ENCODE measurements at places on chromosomes 6 and 20.

DNA sequence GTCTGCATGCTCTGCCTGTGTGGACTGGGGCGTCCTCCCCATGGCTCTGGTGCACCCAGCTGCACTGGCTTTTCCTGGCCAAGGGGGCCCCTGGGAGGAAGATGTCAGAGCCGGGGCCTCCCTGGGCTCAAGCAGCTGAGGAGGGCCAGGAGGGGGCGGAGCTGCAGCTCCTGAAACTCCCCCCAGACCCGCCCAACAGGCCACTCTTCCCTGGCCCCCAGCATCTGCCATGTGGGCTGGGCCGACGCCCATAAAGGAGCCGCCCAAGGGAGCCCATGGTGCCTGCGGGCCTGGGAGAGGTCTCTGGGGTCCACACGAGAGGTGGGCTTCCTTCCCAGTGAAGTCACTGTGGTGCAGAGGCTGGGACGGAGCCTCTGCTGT lies 4.0 kb downstream of the RBBP8NL start:
- DNase-seq = no peak

DNA sequence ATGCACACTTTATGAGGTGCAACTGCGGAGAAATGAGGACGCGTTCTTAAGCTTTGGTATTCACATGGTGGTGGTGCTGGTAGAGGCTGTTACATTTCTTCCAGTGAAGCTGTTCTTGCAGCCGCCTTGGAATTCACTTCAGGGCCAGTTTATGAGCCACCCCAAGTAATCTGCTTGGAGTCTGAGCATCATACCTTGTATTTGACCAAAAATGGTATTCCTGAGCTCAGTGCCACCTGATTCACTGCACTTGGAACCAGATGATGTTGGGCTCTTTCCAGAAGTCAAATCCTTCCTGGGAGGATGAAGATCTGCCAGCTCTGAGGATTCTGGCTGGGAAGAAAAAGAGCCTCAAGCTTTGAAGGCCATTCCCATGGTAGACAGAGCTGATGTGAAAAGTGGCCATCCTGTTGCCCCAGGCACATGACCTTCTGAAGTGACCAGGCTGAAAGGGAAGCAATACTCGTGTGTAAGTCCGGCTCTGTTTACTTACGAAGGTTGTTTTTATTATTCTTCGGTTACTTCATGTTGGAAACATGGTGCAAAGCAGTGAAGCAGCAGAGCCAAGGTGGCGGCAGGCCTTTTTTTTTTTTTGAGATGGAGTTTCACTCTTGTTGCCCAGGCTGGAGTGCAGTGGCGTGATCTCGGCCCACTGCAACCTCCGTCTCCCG lies 7.7 kb downstream of the MANBAL start:
- DNase-seq = peak; percentile 91

- DNase-seq = no peak
Measured at GRCh38 chr6:137044366-137045221, at the start of gene IL20RA. Gene IL20RA, minus strand, starts transcription at chr6:137044965. Its CDS starts 237 bp downstream, at chr6:137044728.

GRCh38 chr6:34792605-34793500 lies 970 bp downstream of the BLTP3A start:
- peak; percentile 62 for DNase-seq

DNA sequence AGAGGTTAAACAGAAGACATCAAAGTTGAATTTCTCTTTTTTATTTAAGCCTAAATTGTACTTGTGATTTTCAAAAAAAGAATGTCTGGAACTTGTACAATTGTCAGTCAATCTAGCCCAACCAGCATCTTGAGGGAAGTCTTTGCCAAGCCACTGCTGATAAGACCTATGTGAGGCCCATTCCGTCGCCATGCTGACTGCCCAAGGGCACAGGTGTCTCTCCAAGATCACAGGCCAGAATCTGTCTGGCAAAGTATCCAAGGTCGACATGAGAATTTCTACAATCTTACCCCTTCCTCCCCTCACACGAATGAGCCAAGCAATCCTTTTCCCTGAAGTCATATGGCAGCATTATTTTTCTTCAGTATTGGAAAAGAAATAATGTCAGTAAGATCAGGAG lies 614.5 kb downstream of the CBLN4 start:
- no peak for DNase-seq

GRCh38 chr20:46755483-46756413 lies 46.3 kb downstream of the SLC2A10 start:
- DNase-seq = no peak

DNA sequence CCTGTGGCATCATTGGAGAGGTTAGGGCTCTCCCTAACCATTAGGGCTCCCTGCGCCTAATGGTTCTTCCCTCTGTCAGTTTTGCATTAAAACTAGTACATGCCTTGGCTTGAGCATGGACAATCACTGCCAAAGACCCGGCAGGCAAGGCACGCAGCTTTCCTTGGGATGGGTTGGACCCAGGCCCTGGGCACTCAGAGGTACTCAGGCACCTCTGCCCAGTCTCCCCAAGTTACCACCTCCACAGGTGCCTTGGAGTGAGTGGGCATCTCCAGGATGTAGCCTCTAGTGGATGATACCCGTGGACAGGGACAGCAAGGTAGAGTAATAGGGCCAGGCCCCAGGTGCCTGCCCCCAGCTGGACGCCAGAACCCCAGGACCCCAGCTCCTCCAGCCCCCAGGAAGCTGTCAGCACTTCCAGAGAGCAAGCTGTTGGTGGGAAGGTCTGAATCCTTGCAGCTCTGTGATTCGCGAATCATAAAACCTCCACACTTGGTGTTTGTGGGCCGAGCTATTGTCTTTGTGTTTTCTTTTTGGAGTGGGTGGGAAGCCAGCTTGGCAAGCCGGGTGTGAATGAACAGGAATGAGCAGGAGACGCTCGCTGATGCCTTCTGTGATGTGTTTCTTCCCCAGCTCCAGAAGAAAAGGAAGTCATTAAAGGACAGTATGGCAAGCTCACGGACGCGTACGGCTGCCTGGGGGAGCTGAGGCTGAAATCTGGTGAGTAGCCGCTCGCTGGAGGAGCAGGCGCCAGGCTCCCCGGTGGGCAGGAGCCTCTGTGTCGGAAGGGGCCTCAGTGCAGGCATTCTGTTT lies 35.1 kb downstream of the SYNJ2 start:
- DNase-seq = peak; percentile 31

DNA sequence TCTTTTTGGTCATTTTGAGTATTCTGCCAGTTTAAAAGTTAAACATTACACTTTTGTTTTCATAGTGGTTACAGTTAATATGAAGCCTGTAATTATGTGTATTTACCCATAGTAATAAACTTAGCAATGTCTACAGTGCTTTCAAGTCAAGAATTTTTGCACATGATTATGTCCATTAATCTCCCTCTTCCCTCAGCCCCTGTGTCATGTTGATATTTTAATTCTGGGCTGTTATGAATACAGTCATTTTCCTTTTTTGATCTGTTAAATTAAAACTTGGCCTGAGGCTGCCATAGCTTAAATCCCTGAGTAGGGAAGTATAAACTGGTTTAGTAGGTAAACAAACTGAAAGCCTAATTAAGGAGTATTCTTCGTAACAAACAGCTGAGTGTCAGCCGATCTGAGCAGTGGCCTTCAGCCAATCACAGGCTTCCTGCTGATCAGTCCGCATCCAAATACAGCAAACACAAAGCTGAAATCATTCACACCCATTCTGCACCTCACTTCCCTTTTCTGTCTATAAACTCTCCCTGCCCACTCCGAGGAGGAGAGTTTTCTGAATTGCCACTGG lies 9.5 kb upstream of the SFT2D1 start:
- DNase-seq = no peak

- DNase-seq = no peak
Measured at GRCh38 chr6:44685213-44685612, 297.7 kb downstream of the CDC5L start.

GRCh38 chr20:54290636-54291035 lies 82.7 kb downstream of the PFDN4 start:
- DNase-seq = no peak

DNA sequence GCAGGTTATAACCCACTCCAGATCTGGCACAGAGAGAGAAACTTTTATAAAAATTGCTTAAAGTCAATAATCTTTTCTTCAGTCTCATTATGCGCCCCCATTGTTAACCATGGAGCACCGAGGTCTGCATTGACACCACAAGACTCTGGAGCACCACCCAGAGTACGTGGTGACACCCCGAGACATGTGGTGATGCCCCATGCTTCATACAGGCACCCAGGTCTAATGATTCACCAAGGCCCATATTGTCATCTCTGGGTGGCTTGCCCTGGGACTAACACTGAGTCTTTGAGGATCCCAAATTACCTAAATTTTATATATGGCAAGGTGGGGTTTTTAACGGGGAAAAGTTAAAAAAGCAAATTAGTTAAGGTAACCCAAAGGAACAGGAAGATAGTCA lies 31.1 kb downstream of the CD109 start:
- no peak for DNase-seq

DNA sequence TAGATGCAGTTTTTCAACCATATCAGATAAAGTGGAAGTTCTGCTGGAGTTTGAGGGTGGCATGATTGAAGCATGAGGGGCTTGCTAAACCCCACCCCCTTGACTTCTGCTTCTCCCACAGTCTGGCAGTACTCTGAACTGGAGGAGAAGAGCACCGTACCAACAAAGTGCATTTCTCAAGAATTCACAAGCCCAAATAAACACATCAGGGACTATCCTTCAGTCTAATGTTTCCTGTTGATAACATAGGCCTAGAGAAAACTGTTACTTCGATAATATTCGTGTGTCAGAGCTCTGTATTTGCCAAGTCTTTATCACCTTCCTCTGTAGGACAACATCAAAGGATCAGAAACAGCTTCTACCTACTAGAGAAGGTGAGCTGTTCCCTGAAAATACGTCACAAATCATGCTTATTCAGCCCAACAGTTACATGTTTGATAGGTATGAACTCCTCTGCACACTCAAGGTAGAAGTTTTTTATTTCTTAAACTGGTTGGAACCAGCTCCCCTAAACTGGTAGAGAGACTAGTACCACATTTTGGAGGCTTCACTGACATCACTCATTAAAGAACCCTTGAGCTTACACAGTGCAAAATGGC lies 153.2 kb upstream of the PRND start:
- DNase-seq = no peak

- DNase-seq = no peak
Measured at GRCh38 chr6:22042706-22043105, 254.1 kb downstream of the PRL start.

- DNase-seq = peak; percentile 54
Measured at GRCh38 chr20:17655286-17655651, 26.8 kb downstream of the RRBP1 start.

- peak; percentile 3 for DNase-seq
Measured at GRCh38 chr6:40806256-40806864, 219.2 kb upstream of the LRFN2 start.

- DNase-seq = no peak
Measured at GRCh38 chr6:77133031-77133430, 330.3 kb downstream of the HTR1B start.

DNA sequence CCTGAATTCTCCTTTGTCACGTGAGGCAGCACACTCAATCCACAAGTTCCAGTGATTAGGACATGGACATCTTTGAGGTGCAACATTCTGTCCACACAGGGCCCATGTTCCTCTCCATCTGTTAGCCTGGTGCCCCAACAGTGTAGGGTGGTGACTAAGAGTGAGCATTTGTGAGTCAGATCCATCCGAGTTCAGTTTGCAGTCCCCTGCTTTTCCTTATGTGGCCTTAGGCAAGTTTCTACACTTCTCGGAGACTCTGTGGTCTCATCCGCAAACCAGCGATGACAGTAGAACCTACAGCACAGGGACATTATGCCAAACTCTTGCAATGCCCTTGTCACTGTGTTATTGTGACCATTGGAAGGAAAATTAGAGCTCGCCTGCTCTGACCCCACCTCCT lies 178.7 kb upstream of the CDH4 start:
- no peak for DNase-seq

- DNase-seq = no peak
Measured at GRCh38 chr20:62991863-62992262, 14.9 kb downstream of the BHLHE23 start.

DNA sequence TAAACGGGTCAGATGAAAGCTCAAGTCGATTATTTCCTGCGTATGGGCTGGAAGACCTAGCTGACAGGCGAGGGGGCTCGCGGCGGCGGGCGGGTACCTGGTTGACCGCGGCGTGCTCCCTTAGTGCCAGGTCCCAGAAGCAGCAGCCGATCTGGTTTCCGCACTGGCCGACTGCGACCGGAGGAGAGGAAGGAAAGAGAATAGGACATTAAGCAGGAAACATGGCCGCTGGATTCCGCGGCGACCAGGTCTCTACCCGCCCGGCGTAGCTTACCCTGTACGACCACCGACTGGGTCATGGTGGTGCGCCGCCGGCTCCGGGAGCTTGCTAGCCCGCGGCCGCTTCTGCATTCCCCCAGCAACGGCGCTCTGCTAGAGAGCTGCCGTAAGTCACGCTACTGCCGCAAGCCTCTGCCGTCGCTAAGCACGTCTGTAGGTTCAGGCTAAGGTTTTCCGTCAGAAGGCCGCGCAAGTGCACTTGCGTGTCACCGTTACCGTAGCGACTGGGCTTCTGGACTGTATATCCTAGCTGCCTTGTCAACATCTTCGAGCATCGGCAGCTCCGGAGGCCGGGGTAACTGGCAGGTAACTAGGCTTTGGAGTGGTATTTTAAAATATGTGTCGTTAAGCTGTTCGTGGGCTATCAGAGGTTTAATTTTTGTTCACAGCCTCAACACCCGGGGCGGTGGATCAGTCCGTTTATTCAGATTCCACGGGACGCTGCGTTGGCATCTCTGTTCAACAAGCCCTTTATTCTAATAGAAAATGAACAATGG lies at the start of the genes FAM229B and TUBE1:
Gene FAM229B (plus strand): TSS at position 456 of the 776 bp plus-strand sequence. CDS start 11,693 bp downstream, outside the sequence.
Gene TUBE1 (minus strand): TSS at position 347 of the 776 bp plus-strand sequence. CDS start 48 bp downstream, at position 299.
- DNase-seq = peak; percentile 99

GRCh38 chr6:12848964-12849808 lies 132.6 kb downstream of the PHACTR1 start:
- DNase-seq = peak; percentile 14

DNA sequence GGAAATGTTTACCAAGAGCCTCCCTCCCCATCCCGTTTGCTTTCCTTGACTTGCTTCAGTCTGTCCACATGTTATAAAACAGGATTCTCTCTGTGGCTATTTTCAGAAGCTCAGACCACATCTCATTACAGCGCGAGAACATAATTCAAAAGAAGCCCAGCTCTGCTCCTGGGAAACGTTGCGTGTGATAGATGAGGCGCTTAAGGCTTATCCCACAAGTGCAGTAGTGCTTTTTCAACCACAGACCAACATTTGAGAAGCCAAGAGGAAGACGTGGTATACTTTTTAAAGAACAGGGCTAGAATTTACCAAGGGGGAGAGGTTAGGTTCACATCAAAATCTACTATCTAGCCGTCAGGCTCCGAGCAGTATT lies 239.5 kb downstream of the SLC24A3 start:
- DNase-seq = no peak

DNA sequence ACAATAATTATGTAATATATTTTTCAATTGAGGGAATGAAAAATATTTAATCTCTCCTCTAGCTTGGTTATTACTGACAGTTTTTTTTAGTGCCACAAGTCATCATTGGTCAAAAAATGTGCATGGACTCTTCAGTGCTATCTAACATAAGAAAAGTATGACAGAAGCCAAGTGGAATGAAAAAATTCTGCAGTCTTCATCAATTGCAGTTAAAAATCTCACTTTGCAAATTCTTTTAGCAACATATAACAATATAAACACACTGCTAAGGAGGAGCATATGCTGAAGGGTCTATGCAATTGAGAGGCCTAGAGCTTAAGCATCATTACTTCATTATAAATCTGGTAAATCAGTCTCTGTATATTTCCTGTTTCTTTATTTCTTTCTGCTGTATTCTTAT lies 175.1 kb downstream of the ARHGAP18 start:
- no peak for DNase-seq

GRCh38 chr20:62804627-62805154 lies at the start of gene OGFR:
Gene OGFR, plus strand, starts transcription at chr20:62804835. Its CDS starts 25 bp downstream, at chr20:62804860.
- peak; percentile 41 for DNase-seq

Measured in AG10803 (cell line).